BJ (cell line): ENCODE measurements at places on chromosomes 16 and 17.

DNA sequence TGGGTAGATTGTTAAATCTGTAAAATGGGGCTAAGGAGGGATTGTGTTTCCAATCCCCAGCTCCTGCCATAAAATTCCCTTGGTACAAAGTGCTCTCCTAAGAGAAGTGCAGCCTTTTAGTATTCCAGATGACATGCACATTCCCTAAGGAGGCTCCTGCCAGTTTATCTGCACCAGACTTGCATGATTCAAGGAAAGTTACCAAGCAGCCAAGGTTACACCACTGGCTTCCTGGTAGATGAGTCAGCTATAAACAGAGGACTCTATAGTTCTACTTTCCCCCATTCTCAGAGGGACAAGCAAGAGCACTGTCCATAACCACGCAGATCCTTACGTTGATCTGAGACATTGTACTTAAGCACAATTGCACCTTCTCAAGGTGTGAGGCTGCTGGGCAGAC is 1.9 kb downstream of the CALB2 start:
- peak; percentile 53 for DNase-seq

- no peak for DNase-seq
These were observed 70.7 kb downstream of the TEX14 start for GRCh38 chr17:58621174-58621573.

DNA sequence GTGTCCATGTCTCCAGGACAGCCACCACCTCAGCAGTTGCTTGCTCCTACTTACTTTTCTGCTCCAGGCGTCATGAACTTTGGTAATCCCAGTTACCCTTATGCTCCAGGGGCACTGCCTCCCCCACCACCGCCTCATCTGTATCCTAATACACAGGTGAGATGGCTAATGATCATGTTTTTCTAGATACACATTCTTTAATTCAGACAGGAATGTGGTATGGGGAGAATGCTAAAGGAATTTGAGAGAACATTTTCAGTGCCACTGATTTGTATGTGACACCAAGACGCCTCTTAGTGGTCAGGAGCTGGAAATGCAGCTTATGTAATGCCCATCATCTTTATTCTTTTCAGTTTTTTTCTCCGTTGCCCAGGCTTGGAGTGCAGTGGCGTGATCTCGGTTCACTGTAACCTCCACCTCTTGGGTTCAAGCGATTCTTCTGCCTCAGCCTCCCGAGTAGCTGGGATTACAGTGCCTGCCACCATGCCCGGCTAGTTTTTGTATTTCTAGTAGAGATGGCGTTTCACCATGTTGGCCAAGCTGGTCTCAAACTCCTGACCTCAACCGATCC is 8.9 kb upstream of the RAPGEFL1 start:
- no peak for DNase-seq

- DNase-seq: no peak
These were observed 17.4 kb upstream of the TCF25 start for GRCh38 chr16:89855986-89856385.

DNA sequence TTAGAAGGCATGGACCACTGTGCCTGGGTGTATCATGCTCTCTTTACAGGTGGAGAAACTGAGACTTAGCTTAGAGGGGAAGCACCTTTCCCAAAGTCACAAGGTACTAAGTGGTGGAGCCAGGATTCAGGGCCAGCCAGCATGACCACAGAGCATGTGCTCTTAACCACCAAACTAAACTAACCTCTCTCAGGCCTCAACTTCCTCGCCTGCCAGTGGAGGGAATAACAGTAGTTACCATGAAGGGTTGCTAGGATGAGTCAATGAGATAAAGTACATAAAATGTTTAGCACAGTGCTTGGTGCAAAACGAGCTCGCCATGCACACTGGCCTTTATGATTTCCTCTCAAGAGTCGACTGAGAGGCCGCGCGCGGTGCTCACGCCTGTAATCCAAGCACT is 6.4 kb upstream of the MYO1C start:
- peak; percentile 40 for DNase-seq

GRCh38 chr16:88380619-88381018 is 2.1 kb upstream of the ZNF469 start:
- no peak for DNase-seq

- no peak for DNase-seq
These were observed 19.3 kb upstream of the KRT19 start for GRCh38 chr17:41547378-41547841.

DNA sequence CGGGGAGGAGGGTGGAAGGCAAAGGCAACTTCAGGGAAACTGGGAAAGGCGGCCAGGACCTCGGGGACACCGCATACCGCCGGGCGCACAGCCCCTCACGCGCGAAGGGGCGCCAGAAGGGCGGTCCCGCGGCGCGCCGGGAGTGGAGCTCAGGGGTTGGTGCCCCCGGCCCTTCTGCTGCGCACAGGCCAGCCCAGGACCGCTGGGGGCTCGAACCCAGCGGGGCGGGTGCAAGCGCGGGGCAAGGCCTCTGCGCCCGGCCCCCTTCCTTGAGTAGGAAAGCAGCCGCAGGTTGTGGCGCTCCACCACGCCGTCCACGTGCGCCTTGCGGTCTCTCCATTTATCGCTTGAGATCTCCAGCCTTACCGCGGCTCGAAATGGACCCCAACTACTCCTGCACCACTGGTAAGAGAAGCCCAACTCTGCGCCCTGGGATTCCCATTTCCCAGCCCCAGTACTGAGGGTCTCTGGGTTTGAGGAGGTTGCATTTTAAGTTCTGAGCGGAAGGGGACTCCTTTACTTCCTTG is 3.0 kb upstream of the MT1A start:
- no peak for DNase-seq

DNA sequence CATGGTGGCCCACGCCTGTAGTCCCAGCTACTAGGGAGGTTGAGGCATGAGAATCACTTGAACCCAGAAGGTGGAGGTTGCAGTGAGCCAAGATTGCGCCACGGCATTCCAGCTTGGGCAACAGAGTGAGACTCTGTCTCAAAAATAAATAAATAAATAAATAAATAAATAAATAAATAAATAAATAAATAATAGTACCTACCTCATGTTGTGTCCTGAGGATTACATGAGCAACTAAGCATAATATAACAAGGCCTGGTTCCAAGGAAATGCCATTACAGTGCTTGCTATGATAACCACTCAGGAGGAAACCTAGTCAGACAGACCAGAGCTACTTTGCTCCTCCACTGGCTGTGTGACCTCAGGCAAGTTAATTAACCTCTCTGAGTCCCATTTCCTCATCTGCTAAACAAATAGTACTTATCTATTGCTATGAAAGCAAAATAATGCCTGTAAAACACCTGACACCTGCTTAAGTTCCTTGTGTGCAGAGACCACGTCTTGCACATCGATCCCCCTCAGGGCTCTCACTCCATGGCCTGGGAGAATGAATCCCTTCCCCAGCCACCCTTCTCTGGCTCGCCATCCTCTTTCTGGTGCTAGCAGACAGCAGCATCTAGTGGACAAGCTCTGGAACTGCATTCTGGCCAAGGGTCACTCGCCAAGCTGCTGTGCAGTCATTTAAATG is 7.5 kb downstream of the EPOP start:
- DNase-seq: no peak

- DNase-seq: no peak
These were observed 6.9 kb upstream of the HOXB2 start for GRCh38 chr17:48551596-48552465.

- no peak for DNase-seq
These were observed 678 bp upstream of the HOXB6 start for GRCh38 chr17:48605409-48605919.

- no peak for DNase-seq
These were observed 1.3 kb upstream of the GJC1 start for GRCh38 chr17:44831371-44831770.

DNA sequence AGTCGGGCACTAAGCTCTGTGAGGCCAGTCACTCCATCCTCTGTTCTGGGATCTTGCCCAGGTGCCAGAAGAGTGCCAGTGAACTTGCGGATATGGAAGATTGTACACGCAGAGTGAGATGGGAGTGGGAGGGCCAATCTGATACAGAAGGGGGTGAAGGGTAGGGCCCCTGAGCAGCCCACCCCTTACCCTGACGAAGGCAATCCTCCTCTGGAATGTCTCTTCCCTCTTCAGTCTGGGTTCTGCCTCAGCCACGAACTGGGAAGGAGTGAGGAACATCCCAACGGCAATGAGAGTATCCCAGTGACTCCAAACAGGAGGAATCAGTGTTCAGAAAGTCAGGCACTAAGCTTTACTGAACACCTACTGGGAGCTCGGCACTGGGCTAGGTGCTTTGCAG is 11.9 kb upstream of the PIK3R6 start:
- DNase-seq: no peak

GRCh38 chr16:87464691-87465300 is 28.0 kb downstream of the ZCCHC14 start:
- peak; percentile 75 for DNase-seq

DNA sequence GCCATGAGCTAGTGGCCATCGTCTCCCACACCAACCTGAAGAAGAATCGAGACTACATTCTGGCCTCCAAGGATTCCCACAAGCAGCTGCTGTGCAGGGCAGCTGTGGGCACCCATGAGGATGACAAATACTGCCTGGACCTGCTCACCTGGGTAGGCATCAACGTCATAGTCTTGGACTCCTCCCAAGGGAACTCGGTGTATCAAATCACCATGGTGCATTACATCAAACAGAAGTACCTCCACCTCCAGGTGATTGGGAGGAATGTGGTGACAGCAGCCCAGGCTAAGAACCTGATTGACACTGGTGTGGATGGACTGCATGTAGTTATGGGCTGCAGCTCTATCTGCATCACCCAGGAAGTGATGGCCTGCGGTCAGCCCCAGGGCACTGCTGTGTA is 70.2 kb downstream of the GRIN2A start:
- DNase-seq: no peak

DNA sequence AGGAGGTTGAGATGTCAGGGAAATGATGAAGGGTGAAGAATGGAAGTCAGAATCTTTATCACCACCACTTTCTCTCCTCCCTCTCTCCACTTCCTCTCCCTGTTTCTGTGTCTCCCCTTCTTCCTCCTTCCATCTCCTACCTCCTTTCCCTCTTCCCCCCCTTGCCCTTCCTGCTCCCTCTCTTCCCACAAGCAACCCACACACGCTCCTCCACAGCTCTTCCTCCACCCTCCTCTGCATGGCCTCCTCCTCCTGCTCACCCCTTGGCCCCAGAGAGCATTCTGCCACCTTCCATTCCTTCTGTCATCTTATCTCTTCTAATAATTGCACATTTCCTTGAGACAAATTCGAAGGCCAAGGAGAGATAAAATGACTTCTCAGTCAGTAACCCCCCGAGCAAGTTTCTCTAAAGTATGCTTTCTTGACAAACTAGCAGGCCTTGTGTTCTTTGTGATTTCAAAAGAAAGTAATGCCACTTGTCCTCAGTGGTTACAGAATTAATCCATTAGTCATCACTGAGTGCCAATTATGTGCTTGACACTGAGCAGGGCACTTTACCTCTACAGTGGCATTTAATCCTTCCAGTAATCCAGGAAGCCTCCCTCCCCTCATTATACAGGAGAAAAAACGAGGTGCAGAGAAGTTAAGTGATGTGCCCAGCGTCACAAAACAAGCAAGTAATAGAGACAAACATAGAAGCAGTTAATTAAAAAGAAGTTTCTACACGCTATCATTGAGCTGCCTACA is 72.3 kb upstream of the CCL1 start:
- no peak for DNase-seq

DNA sequence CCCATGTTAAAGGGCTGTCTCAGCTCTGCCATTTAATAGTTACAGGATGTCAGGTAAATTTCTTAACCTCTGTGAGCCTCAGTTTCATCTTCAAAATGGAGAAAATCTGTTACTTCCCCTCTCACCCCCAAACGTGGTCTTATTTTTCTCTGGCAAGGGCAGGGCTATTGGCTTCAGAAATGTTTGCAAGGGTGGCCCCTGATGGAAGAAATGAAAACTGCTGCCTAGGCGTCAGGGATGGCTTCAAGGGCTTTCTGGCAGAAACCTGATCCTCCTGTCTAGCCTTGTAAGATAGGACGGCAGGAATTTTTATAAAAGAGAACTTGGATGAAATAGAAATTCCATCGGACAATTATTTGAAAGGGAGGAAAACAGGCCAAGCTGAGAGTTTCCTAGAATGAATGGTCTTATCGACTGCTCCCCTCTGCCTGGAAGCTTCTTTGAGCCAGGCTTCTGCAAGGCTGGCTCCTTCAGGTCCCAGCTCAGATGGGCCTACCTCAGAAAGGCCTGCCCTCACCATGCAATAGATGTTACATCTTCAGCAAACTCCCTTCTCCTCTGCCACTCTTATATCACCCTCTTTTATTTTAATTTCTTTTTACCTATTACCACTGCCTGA is 43.0 kb upstream of the TANGO6 start:
- peak; percentile 76 for DNase-seq

GRCh38 chr17:15448580-15448956 is 18.9 kb downstream of the CDRT4 start:
- DNase-seq: no peak

DNA sequence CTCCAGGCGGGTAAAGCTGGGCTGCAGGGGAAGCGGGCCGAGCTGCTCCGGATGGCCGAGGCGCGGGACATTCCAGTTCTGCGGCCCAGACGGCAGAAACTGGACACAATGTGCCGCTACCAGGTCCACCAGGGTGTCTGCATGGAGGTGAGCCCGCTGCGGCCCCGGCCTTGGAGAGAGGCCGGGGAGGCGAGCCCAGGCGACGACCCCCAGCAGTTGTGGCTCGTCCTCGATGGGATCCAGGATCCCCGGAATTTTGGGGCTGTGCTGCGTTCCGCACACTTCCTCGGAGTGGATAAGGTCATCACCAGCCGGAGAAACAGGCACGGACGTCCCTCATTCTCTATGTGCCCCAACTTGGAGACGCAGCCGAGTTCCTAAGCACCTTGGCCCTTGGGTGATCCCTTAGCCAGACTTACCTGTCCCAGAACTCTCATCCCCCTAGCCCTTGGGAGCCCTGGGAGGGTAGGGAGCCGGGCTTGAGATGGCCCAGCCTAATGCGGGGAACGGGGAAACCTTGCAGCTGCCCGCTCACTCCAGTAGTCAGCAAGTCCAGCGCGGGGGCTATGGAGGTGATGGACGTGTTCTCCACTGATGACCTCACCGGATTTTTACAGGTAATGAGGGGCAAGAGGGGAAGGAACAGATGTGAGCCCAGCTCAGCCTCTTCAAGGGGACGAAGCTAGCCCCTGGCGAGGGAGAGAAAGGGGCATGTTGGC is 806 bp downstream of the MRM1 start:
- no peak for DNase-seq

GRCh38 chr16:80680046-80680445 is 124.4 kb downstream of the CDYL2 start:
- DNase-seq: no peak

DNA sequence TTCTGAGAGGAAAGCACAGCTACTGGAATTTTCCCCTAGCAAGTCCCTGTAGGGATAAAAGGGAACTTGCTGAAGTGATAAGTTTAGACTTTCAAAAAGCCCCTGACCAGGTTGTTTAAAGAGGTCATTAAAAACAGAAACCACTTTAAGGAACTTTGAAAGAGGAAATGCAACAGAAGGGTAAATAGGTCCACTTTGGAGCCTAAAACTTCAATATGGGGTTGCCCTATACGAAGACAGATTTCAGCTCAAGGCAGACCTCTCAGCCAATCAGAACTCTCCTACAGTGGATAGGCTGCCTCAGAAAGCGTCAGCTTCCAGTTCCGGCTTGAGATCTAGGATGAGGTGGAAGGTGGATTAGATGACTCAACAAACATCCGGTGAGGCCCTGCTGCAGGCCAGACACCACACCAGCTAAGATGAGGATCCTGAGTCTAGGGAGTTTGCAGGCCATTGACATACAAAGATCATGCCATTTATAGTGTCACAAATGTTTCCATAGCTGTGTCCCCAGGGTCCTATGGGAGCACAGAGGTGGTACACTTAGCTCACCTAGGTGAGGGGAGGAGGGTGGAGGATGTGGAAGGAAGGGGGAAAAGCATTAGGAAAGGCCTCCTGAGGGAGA is 7.9 kb upstream of the MFSD6L start:
- no peak for DNase-seq

GRCh38 chr17:63490329-63490728 is 13.5 kb downstream of the ACE start:
- DNase-seq: no peak

- DNase-seq: no peak
These were observed 112.4 kb downstream of the SMG6 start for GRCh38 chr17:2191227-2191626.
